ENCODE measurements at places on chromosomes 13 and 19.

DNA sequence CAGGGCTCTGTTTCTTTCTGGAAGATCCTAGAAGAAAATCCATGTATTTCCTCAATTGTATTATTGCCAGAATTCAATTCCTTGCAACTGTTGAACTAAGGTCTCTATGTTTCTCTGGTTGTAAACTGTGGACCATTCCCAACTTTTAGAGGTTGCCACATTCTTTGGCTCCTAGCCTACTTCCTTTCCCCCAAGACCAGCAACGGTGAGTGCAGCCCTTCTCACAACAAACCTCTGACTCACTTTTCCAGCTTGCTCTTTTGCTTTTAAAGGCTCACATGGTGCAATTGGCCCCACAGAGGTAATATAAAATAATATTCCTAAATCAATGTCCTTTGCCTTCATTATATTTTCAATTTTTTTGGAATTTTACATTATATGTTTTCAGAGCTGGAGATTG, 371.3 kb downstream of the SLITRK5 start:
- DNase-seq = no peak

DNA sequence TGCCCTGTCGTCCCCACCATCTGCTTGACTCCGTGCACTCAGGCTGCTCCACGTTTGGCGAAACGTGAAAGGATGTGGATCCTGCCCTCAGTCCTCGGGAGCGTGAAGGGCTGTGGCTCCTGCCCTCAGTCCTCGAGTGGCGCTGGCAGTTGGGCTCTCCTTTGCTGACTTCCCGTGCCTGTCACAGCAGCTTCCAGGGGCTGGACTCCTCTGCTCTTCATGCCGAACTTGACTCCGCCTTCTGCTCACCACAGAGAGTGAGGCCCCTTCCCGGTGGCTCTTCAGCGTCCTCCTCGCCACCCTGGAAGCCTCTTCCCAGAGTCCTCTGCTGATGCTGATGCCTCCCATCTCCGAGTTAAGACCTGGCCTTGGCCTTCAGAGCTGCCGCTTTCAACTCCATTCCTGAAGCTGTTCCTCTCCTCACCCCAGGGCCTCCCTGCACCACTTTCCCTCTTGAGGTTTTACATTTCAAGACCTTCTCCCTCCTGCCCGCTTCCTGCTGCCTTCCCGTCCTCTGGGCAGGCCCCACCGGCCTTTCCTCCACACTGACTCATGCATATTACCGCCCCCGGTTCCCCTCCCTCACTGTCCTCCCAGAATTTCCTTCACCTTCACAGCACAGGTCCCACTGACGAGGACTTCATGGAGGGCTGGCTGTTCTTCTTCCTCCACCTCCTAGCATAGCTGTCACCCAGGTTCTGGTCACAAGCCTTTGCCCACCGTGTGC, 111.7 kb downstream of the SHISA2 start:
- no peak for DNase-seq

DNA sequence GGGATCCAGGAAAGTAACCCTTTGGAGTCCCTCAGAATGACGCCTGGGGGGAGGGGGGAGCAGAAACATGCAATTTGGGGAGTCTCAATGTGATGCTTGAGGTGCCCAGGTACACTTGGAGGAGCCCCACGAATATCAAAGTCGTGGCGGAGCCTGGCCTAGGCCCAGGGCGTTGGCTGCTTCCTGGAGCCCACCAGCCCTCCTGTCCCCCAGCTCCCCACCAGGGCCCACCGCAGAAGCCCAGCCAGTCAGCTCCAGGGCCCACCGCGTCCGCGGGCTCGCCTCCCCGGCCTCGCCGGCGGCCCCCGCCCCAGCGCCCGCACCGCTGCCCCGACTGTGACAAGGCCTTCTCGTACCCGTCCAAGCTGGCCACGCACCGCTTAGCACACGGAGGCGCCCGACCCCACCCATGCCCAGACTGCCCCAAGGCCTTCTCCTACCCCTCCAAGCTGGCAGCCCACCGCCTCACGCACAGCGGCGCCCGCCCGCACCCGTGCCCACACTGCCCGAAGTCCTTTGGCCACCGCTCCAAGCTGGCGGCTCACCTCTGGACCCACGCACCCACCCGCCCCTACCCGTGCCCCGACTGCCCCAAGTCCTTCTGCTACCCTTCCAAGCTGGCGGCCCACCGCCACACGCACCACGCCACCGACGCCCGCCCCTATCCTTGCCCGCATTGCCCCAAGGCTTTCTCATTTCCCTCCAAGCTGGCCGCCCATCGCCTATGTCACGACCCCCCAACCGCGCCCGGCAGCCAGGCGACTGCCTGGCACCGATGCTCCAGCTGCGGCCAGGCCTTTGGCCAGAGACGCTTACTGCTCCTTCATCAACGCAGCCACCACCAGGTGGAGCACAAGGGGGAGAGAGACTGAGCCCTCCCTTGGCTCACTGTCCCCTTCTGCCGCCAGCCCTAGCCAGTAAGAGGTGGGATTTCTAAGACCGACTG, 2.1 kb downstream of the ZNF575 start:
- peak; percentile 28 for DNase-seq

GRCh38 chr13:26811581-26811980, 51.0 kb upstream of the GPR12 start:
- no peak for DNase-seq

- no peak for DNase-seq
Measured at GRCh38 chr19:50005428-50005827, 19.7 kb downstream of the VRK3 start.

- DNase-seq = no peak
Measured at GRCh38 chr13:42614436-42615035, 40.6 kb downstream of the TNFSF11 start.

DNA sequence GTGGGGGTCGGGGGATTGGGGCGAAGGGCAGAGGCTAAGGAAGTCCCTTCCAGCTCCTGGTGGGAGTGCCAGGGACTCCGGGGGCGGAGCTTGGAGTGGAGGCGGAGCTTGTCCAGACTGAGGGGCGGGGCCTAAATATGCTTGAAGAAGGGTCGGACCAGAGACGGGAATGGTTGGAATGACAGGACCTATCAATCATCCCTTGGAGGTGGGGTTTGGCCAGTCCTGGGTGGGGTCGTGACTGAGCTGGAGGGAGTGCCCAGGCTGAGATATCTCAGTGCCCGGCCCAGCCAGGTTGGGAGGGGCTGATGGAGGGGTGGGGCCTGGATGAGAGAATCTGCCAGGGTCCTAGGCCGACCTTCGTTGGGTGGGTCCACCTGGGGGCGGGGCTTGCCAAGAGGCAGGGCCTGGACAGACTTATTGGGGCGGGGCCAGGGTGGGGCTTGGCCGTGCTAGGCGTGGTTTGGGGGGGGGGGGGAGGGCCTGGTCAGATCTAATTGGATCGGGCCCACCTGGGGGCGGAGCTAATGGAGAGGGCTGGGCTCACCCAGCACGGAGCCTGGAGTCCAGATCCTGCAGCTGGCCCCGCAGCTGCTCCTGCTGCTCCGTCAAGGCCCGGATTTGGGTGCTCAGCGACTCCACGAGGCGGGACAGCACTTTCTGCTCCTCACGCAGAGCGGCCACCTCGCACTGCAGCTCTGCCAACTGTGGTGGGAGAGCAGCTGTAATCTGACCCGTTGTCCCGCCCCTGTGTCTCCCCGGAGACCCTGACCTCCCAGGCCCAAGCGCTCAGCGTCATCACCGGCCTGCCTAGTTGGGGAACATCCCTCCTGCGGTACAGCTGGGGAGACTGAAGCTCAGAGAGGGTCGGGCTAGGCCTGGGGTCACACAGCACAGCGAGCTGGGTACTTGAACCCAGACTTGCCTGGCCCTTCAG, 2.6 kb upstream of the WIZ start:
- peak; percentile 77 for DNase-seq

Data from ACHN (cell line).